ENCODE measurements at places on chromosomes 16 and 17.

DNA sequence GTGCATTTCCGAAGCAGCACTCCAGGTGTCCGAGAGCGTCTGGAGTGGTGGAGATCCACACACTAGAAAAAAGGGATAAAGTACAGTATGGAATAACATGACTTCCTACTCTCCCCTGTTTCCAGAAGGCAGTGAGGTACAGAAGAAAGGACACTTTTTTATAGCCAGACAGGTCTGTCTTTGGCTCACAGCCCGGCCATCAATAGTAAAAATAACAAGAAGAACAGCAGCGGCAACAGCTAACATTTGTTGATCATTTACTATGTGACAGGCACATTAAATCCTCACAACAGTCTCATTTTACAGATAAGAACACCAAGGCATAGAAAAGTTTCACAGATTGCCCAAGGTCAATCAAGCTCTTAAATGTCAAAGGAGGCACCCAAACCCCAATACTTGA, 16.2 kb downstream of the DYNLRB2 start:
- no peak for DNase-seq

DNA sequence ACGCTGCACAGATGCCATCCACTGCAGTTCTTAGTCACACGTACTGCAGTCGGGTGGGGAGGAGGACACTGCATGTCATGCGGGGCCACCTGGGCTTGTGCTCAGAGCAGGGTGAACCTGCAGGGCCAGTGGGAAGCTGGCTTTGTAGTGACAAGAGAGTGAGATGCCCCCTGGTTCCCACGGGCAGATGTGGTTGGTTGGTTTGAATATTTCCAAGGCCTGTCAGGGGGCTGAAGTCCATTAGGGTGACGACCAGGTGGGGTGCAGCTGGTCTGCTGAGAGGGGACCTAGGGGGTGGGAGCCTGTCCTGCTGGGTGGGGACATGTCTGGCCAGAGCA, 14.3 kb downstream of the ZNF213 start:
- no peak for DNase-seq

DNA sequence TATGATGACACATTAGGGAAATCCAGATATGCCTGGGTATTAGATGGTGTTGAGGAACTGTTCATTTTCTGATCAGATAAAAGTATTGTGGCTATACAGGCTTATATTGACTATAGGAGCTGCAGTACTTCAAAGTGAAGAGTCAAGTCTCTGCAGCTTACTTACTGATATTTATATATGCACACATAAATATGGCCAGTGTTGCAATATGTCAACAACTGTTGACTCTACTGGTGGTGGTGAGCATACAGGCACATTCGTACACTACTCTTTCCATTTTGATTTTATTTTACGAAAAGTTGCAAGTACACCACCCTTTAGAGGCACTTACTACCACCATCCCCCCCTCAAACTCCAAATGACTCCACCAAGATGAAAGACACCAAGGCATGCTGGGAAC, 2.5 kb downstream of the CIAO2B start:
- no peak for DNase-seq

DNA sequence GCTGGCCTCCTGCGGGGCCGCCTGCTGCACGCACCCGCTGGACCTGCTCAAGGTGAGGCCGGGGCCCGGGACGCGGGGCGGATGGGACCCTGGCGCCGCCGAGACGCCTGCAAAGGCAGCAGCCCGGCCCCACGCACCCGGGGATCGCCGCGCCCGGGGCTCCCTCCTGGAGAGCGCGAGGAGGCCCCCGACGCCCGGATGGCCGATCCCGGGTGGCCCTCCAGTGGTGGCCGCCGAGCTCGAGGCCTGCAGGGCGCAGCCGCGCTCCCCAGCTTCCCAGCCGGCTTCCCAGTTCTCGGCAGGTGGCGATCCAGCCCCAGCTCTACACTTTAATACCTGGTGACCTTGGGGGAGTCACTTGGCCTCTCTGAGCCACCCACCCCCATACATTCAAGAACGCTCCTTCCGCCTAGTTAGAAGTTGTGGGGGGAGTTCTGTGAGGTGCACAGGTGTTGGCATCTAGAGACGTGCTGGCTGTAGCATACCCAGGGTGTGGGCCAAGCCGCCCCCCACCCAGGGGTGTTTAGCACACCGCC, 452 bp downstream of the SLC25A10 start:
- no peak for DNase-seq

GRCh38 chr16:23107936-23108335, 41.3 kb downstream of the USP31 start:
- DNase-seq: no peak

DNA sequence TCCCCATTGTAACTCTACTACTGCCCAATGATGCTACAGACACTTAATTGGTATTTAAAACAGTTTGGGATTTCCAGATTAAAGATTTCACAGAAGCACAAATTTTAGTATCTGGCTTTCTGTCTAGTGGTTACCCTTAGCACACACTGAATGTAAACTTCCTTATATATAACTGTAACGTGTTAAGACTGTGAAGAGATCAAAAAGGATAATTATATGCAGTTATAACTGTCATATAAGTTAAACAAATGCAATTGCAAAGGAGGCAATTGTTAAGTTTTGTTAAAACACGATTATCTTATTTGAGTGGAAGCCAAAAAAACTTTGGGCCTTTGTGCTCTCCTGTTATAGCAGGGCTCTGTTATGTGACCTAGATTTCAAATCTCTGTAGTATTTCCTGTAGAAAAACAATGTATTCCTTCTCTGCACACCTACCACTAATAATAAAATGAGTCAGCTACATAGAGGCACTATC, 147.9 kb downstream of the STXBP4 start:
- no peak for DNase-seq

GRCh38 chr17:27494192-27495091, 38.2 kb downstream of the KSR1 start:
- no peak for DNase-seq

DNA sequence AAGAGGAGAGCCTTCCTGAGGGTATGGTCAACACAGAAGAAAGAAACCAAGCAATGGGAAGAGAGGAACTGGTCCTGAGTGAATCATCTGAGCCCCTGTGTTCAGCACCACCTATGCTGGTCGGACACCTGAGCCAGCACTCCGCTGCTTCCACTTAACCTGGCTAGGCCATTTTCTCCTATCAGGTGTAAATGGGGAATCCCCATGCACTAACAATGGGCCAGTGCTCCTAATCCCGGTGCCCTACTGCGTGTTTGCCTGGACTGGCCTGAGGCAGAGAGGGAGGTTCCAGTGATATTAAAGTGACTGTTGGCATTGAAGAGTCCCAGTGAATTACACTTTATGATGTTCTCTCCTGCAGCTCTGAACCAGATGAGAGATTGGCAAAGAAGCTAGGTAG, 34.4 kb upstream of the XYLT2 start:
- DNase-seq: no peak

DNA sequence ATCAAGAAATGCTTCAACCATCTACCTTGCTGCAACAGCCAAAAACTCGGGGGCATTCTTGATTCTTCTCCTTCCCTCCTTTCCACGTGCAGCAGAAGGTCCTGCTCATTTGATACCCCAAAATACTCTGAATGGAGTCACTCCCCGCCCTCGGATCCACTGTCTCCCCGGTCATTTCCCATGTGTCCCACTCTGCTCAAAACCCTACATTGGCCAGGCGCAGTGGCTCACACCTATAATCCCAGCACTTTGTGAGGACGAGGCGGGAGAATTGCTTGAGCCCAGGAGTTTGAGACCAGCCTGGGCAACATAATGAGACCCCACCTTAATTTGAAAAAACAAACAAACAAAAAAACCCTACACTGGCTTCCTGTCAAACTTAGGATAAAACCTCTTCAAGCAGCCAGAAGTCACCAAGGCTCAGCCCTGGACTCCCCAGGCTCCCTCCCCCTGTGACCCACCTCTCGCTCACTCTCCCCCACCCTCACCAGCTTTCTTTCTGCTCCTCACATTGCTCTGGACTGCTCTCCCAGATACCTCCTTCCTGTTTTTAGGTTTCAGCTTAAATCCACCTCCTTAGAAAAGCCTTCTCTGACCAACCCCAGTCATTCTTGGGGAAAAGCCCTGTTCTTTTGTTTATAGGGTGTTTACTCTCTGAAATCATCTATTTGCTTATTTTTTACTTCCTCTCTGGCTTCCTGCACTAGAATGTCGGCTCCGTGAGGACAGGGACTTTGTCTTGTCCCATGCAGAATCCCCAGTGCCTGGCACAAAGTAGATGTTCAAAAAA, 2.8 kb downstream of the SLC13A2 start:
- DNase-seq: no peak

GRCh38 chr17:63275318-63275970, 170.7 kb downstream of the CYB561 start:
- DNase-seq: peak; percentile 26

DNA sequence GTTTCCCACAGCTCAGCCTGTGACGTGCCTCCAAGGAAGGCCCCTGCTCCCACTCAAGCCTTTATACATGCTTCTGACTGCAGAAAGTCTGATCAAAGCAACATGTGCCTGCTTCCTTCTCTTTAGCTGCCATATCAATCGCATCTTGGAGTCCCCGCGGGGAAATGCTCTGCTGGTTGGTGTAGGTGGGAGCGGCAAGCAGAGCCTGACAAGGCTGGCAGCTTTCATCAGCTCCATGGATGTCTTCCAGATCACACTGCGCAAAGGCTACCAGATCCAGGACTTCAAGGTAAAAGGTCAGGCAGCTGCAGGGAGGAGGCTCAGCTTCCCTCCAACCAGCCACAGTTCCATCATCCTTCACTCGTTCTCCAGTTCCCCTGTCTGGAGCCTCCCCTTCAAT, 189.7 kb downstream of the ZNF18 start:
- no peak for DNase-seq

DNA sequence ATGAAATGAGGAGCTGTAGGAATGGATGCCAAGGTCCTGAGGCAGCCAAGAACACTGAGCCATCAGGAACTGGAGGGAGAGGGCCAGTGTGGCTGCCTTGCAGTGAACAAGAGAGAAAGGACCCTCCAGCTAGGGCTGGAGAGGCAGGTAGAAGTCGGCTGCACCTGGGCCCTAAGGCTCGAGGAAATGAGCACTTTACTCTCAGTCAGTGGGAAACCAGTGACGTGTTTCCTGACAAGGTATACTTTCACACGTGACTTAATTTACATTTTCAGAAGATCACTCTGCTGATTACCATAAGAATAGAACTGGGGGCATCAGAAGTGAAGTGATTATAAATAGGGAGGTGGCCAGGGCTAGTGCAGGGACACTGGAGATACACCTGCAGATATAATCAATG, 115.2 kb downstream of the C17orf67 start:
- DNase-seq: no peak

GRCh38 chr17:5468075-5468473, 708 bp downstream of the DHX33 start:
- DNase-seq: no peak

DNA sequence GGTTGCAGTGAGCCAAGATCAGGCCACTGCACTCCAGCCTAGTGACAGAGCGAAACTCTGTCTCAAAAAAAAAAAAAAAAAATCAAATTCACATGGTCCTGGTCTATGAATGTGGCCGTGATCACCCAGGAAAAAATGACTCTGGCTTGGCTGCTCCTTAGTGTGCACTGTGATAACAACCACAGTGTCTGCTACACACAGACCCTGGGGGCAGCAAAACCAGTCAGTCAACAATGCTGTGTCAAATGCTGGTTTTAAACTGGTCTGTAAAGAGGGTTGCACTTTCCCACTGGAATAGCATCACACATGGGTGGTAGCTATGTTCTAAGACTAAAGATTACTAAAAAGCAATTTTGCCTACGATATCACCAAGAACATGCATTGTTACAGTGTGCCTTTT, 71.0 kb downstream of the ARHGAP17 start:
- no peak for DNase-seq

DNA sequence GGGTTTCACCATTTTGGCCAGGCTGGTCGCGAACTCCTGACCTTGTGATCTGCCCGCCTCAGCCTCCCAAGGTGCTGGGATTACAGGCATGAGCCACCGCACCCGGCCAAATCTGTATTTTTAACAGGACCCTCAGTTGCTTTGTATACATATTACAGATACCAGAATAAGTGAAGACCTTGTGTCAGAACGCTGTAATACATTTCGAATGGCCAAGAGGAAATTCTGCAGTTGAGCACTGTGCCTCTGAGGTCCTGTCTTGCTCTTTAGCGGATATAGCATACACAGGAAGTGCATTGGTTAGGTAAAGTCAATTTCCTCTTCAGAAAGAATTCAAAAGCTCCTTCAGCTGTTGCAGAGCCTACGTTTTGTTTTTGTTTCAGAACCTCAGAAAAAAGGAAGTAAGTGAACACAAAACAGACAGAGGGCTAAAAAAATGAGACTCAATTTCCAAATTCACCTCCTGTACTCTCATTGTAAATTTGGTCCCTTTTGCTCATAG, 15.7 kb downstream of the CRLF3 start:
- DNase-seq: no peak

GRCh38 chr17:57984261-57984890, 3.7 kb downstream of the VEZF1 start:
- no peak for DNase-seq

GRCh38 chr17:71919186-71919585, 201.6 kb upstream of the SOX9 start:
- no peak for DNase-seq

- DNase-seq: no peak
Measured at GRCh38 chr17:4948931-4949320, 596 bp upstream of the PFN1 start.

DNA sequence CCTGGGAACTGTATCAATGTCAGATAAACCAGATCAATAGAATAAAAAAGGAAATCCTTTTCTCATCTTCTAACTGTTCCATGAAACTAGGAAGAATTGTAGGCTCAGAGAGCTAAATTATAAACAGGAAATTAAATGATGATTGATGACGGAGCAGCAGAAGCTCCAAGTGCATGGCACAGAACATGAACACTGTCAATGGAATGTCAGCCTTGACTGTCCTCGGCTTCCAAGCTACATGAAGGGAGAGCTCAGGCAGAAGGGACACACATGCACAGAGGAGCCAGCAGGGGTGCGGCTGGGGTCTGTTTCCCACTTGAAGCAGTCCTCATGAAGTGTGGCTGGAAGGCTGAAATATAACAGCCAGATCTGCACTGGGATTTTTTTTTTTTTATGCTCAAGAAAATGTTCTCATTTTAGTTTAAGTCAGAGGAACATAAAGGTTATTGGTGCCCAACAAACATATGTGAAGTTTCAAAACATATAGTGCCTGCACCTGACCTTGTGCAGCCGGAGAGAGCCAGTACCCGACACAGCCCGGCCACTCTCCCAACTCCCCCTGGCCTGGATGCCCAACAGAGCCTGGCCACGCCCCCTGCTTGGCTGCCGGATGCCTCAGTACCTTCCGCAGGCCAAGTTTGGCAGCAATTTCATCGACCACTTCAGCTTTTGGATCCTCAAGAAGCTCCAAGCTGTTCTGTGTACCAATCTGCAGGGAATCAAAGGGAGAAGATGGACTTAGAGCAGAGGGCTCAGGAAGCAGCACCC, 37.0 kb downstream of the NPLOC4 start:
- no peak for DNase-seq
